ENCODE measurements at places on chromosomes 2 and 18.

GRCh38 chr2:49261781-49262180, 107.5 kb upstream of the FSHR start:
- no peak for DNase-seq

DNA sequence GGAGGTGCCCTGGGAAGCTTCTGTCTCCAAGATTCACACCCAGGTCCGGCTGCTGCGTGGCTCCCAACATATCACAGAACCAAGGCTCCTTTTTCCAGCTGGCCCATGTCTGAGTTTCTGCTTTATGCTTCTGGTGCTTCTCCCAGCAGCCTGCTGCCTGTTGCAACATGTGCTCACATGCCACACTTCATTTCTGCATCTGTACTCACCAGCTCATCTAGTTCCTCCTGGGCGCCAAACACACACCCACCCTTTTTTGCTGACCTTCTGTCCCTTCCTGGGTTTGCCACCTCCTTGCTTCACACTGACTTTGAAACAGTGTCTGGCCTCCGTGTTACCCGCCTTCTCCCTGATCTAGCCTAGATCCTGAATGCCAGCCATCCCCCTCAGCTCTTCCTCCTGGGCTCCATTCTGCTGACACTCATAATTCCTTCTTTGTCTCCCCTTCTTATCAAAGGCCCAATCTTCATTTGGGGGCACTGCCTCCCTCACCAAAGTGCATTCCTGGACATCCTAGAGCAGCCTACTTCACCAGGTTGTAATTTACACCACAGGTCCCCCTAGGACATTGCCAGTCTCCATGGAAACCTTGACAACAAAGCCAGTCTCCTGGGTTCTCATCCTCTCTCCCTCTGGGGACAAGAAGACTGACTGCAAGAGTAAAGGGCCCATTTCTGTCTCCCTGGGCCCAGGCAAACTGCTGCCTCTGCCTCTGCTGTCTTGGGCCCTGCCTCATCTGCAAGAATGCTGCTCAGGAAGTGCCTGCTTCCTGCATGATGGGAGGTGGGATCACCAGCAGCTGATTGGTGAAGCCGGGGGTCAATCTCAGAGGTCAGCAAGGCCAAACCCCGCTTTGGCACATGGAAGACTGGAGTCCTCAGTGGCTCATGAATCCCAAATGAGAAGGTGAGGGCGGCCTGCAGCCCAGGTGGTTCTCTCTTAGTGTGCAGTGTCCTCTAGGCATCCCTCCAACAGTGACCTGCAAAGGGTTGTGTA, 13.9 kb upstream of the PROM2 start:
- DNase-seq, result no peak

GRCh38 chr2:7430421-7430868, 513.2 kb downstream of the RNF144A start:
- peak; percentile 21 for DNase-seq

GRCh38 chr2:86319700-86320580, 17.5 kb downstream of the REEP1 start:
- no peak for DNase-seq

- no peak for DNase-seq
Observed at GRCh38 chr2:152028182-152028862, 70.5 kb downstream of the CACNB4 start.

- DNase-seq, result no peak
Observed at GRCh38 chr18:34031810-34032209, 192.9 kb downstream of the NOL4 start.

DNA sequence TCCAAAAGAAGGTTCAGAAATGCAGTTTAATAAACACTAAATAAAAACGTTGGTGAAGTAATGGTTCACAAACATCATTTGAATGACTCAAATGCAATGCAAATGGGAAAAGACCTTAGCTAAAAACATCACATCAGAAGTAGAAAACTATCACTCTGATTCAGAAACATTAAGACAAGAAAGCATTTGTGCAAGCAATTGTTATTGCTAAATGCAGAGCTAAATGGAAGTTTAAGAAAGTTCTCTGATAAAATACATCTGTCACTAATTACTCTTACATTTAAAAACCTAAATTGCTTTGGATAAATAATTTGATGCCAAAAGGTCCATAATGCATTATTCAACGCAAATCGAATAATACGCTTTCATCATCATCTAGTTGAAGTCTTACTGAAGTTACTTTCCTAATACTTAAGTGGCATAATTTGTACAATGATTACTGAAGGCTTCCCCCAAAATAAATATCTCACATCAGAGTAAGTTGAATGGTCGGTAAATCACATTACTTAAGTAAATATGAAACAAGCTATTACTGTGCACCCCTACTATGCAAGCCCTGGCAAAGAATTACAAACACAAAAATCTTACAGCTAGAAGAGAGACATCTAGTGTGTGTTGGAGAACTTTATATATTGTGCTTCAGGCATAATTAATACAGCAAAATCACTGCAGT, 105.7 kb upstream of the KCTD1 start:
- no peak for DNase-seq

DNA sequence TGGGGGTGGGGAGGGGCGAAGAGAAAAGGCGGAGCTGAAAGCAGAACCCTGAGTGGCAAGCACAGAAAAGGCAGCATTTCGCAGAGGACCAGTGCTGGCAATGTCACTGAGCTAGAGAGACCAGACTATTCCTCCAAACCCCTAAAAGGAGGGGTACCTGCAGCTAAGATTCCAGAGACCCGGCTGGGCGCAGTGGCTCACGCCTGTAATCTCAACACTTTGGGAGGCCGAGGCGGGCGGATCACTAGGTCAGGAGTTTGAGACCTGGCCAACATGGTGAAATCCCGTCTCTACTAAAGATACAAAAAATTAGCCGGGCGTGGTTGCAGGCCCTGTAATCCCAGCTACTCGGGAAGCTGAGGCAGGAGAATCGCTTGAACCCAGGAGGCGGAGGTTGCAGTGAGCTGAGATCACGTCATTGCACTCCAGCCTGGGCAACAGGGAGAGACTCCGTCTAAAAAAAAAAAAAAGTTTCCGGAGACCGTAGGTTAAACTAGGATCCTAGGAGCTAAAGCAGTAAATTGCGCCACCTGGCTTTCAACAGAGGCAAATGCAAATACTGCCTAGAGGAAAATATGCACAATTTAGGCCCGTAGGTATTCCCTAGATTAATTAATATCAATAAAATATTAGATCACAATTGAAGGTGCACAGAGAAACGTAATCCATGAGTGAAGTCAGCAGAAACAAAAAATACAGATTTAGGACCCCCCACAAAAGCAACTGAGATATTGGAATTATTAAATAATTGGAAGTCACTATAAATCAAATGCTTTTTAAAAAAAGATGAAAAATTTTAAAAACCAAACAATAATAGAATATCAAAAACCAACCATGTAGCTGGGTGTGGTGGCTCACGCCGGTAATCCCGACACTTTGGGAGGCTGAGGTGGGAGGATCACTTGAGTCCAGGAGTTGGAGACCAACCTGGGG, 4.9 kb downstream of the UCN start:
- DNase-seq, result no peak

GRCh38 chr2:111710085-111710484, 173.9 kb downstream of the ANAPC1 start:
- DNase-seq, result no peak
